ENCODE measurements at places on chromosomes 5 and 9.

GRCh38 chr9:4077499-4078102 lies 222.3 kb downstream of the GLIS3 start:
- no peak for DNase-seq

GRCh38 chr5:78923622-78923970 lies 61.5 kb downstream of the ARSB start:
- no peak for DNase-seq

- DNase-seq: no peak
Measured at GRCh38 chr9:88530051-88530450, 4.9 kb upstream of the NXNL2 start.

- DNase-seq: no peak
Measured at GRCh38 chr5:16508730-16509531, 43.3 kb upstream of the ZNF622 start.

DNA sequence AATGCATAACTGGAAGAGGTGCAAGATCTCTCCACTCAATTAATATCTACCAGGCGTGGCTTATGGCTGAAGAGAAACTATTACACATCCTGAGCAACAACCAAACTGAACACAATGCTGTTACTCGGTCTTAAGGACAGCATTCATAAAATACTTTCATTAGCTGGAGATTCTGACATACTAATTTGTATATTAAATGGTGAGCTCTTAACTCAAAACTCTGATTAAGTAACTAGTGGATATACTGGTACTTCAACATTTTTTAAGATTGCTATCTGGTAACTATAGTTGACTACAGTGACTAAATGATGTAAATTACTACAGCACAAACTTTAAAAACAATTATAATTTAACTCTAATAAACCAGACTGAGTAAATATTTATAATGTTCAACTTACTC lies 15.8 kb downstream of the ZDHHC21 start:
- no peak for DNase-seq
